ENCODE measurements at places on chromosomes 2 and 18.

DNA sequence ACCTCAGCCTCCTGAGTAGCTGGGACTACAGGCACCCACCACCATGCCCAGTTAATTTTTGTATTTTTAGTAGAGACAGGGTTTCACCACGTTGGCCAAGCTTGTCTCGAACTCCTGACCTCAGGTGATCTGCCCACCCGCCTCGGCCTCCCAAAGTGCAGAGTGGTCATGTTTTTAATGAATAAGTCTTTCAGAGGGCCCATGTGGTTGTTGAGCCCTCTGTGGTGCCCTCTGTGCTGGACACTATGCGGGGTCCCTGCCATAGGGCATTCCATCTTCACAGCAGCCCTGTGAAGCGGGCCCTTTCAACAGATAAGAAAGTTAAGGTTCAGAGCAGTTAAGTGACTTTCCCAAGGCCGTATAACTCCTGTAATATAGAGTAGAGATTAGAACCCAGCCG, 25.9 kb downstream of the MYO7B start:
- DNase-seq, result peak; percentile 35

- DNase-seq, result no peak
Measured at GRCh38 chr2:78992451-78992806, 33.1 kb upstream of the REG3G start.

DNA sequence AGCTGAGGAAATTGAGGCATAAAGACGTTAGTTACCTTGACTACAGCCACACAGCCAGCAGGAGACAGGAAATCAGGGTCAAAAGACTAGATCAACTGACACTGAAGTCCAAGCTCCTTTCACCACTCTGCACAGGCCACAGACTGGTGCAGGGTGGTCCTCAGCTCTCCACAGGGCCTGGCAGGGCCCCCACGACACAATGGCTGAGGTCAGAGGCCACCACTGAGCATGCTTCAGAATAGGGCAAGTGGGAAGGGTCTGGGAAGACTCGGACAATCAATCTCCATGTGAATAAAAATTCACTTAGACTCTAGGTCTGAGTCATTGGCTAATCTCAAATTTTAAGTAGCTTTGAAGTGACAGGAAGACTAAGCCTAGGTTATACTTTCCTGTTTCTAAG, 201.7 kb downstream of the ALK start:
- DNase-seq, result no peak

DNA sequence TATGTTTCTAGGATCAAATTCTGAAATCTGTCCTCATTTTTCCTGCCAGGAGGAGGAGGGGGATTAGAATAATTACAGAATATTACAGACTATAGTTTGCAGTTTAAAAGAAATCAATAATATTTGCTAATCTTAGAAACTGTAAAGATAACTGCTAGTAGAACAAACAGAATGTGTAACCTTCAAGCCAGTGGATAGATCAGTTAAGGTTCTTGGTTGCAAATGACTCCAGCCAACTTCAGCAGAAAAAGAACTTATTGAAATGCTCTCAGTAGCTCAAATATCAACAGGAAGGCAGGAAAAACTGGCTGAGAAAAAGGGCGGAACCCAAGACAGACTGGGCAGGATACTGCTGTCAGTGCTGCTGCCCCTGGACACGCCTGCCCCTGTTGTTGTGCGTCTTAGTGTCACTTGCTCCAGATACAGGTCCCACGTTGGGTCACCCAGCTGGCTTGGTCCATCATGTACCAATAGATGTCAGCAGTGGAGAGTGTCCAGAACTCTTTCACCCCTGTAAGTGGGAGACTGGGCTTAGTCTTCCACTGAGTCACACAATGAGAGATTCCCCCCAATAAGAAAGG, 10.2 kb downstream of the NMUR1 start:
- DNase-seq, result peak; percentile 52

DNA sequence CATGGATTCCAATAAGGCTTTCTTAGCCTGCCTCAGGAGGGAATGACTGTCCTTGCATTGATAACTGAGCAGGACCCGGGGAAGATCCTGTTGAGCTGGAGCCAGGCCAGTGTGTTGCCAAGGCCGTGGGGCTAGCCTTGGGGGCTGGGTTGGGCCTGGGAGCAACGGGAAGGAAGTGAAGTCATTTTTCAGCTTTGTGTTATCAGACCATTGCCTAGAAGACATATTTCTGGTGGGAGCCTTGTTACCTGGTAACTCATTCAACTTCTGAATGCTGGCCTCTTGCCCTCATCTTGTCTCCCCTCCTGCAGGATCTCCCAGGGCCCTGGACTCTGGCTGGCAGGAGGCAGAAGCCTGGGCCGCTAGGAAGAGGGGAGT, 92.7 kb upstream of the MGAT5 start:
- no peak for DNase-seq

GRCh38 chr18:44143072-44143471, 537.6 kb upstream of the SETBP1 start:
- no peak for DNase-seq

DNA sequence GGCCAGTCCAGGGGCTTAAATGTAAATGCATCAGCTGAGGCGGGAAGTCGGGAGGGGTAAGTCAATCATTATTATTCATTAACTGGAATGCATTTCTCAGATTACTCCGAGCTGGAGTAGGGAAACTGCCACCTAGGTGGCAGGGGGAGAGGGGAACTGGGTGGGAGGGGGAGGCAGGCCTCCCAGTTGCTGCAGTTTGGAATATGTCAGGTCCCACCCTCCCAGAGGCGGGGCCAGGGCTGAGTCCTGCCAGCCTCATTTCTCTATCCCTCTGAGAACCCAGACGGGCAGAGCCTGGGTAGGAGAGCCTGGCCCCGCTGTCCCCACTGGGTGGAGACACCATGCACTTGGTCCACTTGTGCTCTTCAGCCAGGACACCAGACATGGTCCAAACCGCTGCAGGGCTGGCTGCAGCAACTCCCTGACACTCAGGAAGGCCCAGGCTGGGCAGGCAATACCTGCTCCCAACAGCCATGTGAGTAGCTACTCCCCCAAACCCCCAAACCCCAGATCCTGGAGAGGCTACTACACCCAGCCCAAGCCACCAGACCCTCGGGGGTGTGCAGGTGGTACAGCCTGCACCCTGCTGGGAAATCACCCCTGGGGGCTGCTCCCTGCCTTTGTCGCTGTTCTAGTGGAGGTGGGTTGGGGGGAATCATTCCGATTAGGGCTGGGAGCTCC, at the start of gene GPBAR1:
GPBAR1 (plus strand) TSS at position 274 of the 681 bp plus-strand sequence. CDS start 1,710 bp downstream, outside the sequence.
- no peak for DNase-seq

- no peak for DNase-seq
Measured at GRCh38 chr2:78068808-78069207, 546.6 kb upstream of the LRRTM4 start.

GRCh38 chr18:69870736-69871135, 76.9 kb downstream of the CD226 start:
- DNase-seq, result no peak

GRCh38 chr2:23503097-23503496, 118.1 kb downstream of the KLHL29 start:
- no peak for DNase-seq

- DNase-seq, result peak; percentile 62
Measured at GRCh38 chr2:152097801-152098495, 896 bp downstream of the CACNB4 start.

GRCh38 chr2:129803871-129804270, 175.6 kb upstream of the RAB6C start:
- DNase-seq, result no peak

- no peak for DNase-seq
Measured at GRCh38 chr2:169087757-169088379, 18.5 kb downstream of the DHRS9 start.

- no peak for DNase-seq
Measured at GRCh38 chr18:29153091-29153490, 976.2 kb upstream of the CDH2 start.

- no peak for DNase-seq
Measured at GRCh38 chr18:44687421-44687820, 6.7 kb downstream of the SETBP1 start.

GRCh38 chr2:70851704-70852103, 16.1 kb upstream of the CD207 start:
- DNase-seq, result peak; percentile 58

- no peak for DNase-seq
Measured at GRCh38 chr2:167942366-167943081, 304.9 kb downstream of the STK39 start.

DNA sequence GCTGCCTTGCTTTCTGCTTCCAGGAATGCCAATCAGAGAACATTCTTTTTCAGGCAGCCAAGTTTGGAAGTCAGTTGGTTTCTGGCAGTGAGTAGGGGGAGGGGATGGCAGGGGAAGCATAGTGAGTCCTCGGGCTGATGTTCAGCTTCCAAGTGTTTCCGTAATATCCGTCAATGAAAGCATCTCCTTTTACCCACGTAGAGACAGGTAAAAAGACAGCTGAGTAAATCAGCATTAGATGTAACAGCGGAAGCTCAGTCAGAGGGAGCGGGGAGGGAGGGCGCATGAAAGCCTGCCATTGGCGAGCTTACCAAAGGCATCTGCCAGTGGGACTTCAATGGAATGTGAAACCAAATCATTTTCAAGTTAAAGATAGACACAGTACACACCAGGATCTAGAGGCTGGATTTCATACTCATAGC, 117.1 kb upstream of the DTNA start:
- no peak for DNase-seq

DNA sequence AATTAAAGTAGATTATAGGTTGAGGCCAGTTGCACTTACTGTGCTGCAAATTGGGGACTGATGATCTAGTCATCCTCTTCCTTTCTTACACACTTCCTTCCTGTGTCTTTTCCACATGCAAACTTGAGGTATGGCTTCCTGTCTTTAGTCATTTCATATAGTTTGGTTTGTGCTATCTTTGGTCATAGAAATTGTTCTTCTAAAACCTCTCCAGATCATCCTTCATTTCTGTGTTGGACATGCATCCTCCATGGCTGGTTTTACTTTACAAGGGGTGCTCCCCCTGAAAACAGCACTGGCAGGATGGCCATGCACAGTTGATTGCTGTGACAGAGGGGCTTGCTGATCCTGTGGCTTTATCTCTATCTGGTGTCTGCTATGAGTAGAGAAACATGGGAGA, 36.5 kb downstream of the MGAT5 start:
- DNase-seq, result no peak

- DNase-seq, result no peak
Measured at GRCh38 chr2:21891191-21891590, 767.4 kb downstream of the TDRD15 start.

- DNase-seq, result no peak
Measured at GRCh38 chr2:111105926-111106325, 14.8 kb upstream of the BCL2L11 start.

Data from activated CD8-positive, alpha-beta memory T cell treated with anti-CD3 and anti-CD28 coated beads for 24 hours (primary cell).